ENCODE measurements at places on chromosomes 1 and 21.

GRCh38 chr1:116909512-116910378 is at the start of gene PTGFRN:
PTGFRN (plus strand) TSS chr1:116909916; CDS start chr1:116910204, 288 bp downstream.
- DNase-seq, result peak; percentile 53

GRCh38 chr1:20950679-20951078 is 163.6 kb upstream of the HP1BP3 start:
- DNase-seq, result no peak

GRCh38 chr1:1786836-1787605 is 8.8 kb upstream of the NADK start:
- no peak for DNase-seq

DNA sequence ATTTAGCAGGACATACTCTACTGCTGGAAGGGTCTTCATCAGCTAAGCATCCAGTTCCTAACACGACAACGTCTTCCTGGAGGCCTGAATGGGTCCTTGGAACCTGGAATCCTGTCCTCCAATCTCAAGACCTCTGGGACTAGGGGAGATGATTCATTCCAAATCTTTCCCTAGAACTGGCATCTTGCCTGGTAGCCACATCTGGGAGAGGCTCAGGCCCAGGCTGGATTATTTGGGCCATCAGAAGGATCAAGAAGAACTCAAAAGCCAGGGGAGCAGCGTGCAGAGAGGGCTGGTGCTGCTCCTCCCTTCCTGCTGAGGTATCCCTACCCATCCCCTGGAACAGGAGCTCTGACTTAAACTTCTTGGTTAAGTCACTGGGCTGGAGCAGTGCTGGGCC is 2.8 kb upstream of the PHLDA3 start:
- DNase-seq, result no peak

- no peak for DNase-seq
Measured at GRCh38 chr21:17989780-17990179, 170.6 kb upstream of the C21orf91 start.
